ENCODE measurements at places on chromosomes 11 and 22.

- no peak for DNase-seq
Observed at GRCh38 chr11:113286509-113287497, 27.6 kb upstream of the TTC12 start.

- no peak for DNase-seq
Observed at GRCh38 chr11:16397390-16397789, 41.0 kb upstream of the SOX6 start.

DNA sequence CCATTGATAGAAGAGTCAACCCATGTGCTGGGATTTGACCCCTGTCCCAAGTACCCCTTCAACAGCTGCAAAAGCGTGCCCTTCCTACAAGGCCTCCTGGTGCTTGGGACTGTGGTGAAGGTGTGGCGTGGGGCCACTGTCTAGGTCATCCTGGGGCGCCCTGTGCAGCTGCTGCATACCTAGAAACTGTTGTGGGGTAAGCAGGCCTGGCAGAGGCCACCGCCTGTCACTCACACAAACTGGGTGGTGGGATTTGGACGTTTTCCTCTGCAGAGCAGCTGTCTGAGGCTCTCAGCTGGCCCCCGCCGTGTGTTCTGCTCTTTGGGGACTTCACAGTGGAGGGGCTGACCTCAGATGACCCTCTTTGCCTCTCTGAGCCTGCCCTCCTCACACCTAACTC is 69.7 kb downstream of the SCN3B start:
- DNase-seq: no peak

DNA sequence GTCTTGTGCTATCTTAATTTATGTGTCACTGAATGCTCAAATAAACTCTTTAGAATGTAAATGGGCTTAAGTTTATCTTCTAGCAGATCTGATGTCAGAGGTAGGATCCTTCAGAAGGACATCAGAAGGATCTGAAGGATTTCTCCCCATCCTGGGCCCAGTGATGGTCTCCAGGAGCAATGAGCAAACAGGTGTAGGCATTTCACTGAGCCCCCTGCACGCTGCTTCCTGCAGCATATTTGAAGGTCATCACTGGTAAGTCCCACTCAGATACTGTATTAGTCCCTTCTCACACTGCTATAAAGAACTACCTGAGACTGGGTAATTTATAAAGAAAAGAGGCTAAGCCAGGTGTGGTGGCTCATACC is 4.5 kb downstream of the GSTP1 start:
- no peak for DNase-seq

- DNase-seq: no peak
Observed at GRCh38 chr22:32341122-32341740, 16.4 kb upstream of the RFPL3 start.

- DNase-seq: no peak
Observed at GRCh38 chr11:8826139-8826786, 84.7 kb upstream of the AKIP1 start.

DNA sequence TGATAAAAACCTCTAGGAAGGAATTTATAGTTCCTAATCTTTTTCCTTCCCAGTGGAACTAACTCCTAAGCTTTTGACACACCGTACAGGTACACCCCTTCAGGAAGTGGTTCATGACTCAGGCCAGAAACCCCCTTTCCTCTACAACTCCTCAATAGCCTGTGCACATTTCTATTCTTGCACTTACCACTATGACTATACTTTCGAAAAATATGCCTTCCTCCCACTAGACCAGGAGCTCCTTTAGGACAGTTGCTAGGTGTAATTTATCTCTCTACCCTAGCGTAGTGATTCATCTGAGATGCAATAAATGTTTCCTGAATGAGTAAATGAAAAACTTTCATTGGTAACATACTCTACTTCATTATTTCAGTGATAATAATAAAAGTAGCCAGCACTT is 14.5 kb downstream of the MAP6 start:
- DNase-seq: no peak

- peak; percentile 53 for DNase-seq
Observed at GRCh38 chr11:64744544-64745188, 724 bp upstream of the RASGRP2 start.

- no peak for DNase-seq
Observed at GRCh38 chr22:17675584-17675983, 37.0 kb downstream of the BCL2L13 start.

- no peak for DNase-seq
Observed at GRCh38 chr22:47094861-47095330, 332.4 kb downstream of the TBC1D22A start.

DNA sequence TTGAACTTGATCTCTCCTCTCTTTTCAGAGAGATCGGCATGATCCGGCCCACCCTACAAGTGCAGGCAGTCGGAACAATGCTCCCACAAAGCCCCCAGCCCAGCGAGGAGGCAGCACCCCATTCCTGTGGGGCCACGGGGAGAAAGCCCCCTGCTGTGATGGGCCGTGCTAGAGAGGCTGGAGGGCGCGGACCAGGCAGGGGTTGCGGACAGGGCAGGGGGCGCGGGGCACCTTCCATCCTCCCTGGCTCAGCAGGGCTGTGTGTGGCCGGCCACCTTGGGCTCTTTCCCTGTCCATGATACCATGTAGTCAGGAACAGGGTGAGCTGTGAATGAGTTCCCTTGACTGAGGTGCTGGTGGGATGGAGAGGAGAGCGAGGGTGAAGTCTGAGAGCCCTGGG is 379.8 kb downstream of the BRD1 start:
- DNase-seq: no peak

DNA sequence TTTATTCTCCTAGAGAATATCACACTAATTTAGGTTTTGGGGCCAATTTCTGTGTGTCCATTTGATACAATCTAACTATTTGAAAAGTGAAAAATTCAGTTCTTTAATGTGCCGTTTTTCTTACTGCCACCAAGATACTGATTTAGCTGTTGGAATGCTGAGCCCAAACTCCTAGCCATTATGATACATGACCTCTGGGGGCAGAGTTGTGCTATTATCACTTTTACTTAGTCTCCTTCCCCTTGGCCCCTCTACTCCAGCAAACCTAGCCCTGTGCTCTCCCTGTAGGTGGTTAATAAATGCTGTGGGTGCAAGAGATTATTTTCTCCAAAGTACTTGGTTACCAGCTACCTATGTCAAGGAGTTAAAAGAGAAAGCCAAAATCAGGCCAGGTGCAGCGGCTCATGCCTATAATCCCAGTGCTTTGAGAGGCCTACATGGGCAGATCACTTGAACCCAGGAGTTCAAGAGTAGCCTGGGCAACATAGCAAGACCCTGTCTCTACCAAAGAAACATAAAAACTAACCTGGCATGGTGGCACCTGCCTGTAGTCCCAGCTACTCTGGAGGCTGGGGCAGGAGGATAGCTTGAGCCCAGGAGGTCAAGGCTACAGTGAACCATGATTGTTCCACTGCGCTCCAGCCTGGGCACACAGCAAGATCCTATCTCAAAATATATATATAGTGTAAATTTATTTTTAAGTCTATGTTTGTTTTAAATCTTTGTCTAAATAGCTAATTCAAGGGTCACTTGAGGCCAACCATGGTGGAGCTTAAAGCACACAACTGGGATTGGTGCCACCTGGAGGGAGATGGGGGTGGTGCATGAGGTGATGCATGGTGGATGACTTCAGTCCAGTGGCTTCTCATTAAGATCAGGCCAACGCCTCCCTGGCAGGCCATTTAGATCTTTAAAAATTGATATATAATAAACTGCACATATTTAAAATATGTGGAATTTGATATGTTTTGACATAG is 193.2 kb upstream of the PLET1 start:
- DNase-seq: no peak

- no peak for DNase-seq
Observed at GRCh38 chr11:33909150-33909549, 17.3 kb upstream of the LMO2 start.

GRCh38 chr22:49853981-49854831 is 562 bp downstream of the ZBED4 start:
- peak; percentile 20 for DNase-seq

- DNase-seq: no peak
Observed at GRCh38 chr11:27786331-27786730, 86.1 kb upstream of the BDNF start.

DNA sequence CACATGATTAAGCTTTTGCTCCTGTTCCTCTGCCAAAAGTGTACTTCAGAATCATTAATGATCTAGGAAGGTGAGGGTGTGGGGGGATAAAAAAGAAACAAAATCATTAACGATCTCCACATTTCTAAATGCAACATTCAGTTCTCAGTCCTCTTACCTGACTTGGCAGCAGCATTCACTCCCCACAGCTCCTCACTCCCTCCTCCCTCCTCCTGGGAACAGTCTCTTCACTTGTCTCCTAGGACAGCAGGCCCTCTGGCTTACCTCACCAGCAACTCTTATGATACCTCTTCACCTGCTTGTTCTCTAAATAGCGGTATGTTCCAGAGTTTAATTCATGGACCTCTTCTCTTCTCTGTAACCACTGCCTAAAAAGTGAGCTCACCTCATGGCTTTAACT is 56.5 kb upstream of the APOA1 start:
- no peak for DNase-seq

GRCh38 chr22:37173709-37174108 is 14.3 kb downstream of the C1QTNF6 start:
- no peak for DNase-seq

GRCh38 chr11:61917334-61918109 is at the start of gene RAB3IL1:
Gene RAB3IL1 (minus strand): TSS chr11:61917566. CDS start chr11:61917367, 199 bp downstream.
- no peak for DNase-seq

- no peak for DNase-seq
Observed at GRCh38 chr11:9250139-9250582, 15.0 kb downstream of the DENND5A start.

- DNase-seq: no peak
Observed at GRCh38 chr11:122331079-122331478, 215.1 kb upstream of the BLID start.

DNA sequence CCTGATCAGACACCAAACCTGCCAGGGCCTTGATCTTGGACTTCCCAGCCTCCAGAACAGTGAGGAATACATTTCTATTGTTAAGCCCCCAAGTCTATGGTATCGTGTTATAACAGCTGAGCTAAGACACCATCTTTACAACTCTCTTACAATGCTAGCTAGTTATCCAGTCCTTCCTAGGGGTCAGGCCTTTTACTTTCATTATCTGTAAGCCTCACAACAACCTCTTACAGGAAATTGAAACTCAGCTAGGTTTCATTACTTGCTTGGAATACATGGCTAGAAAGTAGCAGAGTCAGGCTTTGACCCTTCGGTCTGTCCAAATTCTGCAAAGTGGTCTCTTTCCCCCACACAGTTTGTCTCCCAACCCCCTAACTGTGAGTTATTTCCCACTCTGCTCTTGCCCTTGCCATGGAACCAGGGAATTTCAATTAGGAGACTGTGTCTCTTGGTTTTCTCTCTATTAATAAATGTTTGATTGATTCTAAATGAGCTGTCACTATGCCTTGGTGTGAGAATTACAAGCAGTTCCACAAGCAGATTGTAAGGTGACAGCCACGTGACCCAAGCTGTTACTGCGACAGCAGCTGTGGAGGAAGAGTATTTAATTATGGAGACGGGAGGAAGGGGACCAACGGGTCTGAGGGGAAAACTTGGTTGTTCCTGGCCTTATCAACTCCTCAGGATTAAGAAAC is 38.4 kb upstream of the CLMP start:
- no peak for DNase-seq

DNA sequence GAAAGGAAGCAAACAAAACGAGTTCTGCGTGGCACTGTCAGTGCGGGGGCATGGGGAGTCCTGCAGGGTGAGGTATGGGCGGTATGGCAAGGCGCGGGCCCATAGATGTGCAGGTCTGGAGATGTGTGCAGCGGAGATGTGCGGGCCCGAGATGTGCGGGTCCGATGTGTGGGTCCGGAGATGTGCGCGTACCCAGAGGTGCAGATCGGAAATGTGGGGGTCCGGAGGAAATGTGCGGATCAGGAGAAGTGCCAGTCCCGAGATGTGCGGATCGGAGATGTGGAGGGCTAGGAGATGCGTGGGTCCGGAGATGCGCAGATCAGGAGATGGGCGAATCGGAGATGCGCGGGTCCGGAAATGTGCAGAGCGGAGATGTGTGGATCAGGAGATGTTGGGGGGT is 35.9 kb downstream of the CDPF1 start:
- no peak for DNase-seq

GRCh38 chr11:100984668-100985067 is 144.9 kb downstream of the PGR start:
- DNase-seq: no peak

- no peak for DNase-seq
Observed at GRCh38 chr11:108474664-108475463, 7.5 kb upstream of the C11orf65 start.

GRCh38 chr11:1832211-1832919 is 2.4 kb upstream of the SYT8 start:
- peak; percentile 58 for DNase-seq

DNA sequence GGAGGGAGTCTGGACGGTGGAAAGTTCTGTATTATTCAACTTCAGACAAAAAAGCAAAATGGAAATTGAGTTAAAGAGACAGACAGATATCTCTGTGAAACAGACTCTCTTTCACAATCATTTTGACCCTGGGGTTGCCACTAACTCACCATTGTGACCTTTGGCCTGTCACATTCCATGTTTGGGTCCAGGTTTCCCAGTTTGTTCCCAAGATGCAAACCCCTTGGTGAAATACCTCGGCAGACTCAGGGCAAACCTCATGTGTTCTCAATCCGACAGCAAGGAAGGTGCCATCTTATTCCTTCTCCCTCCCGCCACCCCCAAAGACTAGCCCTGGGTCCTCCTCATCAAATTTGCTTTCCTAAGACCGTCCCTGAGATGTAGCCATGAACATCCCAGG is 41.8 kb downstream of the GALNT18 start:
- no peak for DNase-seq

DNA sequence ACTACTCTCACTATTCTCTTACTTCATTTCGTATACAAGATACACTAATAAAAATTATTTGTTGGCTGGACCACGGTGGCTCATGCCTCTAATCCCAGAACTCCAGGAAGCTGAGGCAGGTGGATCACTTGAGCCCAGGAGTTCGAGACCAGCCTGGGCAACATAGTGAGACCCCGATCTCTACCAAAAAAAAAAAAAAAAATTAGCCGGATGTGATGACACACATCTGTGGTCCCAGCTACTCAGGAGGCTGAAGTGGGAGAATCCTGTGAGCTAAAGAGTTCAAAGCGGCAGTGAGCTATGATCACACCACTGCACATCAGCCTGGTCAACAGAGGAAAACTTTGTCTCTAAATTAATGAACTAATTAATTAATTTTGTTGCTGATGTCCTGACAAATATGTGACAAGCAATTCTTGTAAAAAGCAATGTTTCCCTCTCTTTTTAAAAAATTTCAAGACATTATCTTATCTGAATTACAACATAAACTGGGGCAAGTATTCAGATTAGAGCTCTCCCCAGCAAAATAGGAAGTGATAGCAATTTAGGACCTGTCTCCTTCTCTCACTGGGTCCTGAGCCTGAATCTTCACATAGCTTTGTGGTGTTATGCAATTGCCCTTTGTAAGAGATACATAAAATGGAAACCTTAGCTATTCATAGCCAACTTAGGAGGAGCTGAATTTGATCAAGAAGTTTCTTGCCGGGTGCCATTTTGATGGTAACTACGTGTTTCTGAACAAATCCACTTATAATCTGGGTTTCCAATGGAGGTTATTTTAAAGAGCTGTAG is 17.6 kb upstream of the TMA7B start:
- no peak for DNase-seq

- no peak for DNase-seq
Observed at GRCh38 chr11:7639643-7640025, 33.7 kb downstream of the CYB5R2 start.

All from effector CD8-positive, alpha-beta T cell (primary cell).